GM19239 (cell line): ENCODE measurements at places on chromosomes 1 and 21.

GRCh38 chr1:59605761-59606160 lies 209.0 kb upstream of the HOOK1 start:
- no peak for DNase-seq

GRCh38 chr1:181801617-181802016 lies 259.9 kb downstream of the ZNF648 start:
- no peak for DNase-seq

- DNase-seq = no peak
These were observed 6.9 kb downstream of the CAMK1G start for GRCh38 chr1:209590405-209590804.

DNA sequence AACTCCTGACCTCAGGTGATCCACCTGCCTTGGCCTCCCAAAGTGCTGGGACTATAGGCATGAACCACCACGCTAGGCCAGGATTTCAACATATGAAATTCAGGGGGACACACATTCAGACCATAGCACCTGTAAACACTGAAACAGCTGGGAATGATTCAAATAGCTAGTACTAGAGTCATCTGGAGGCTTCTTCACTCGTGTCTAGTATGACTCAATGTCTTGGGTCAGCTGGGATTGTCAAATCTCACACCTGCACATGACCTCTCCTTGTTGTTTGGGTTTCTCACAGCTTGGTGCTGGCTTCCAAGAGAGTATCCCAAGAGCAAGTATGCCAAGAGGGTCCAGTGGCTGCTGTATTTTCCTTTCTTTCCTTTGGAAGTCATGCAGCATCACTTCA lies 75.1 kb downstream of the PGM1 start:
- no peak for DNase-seq

- no peak for DNase-seq
These were observed 15.1 kb upstream of the FMO1 start for GRCh38 chr1:171233183-171233582.

GRCh38 chr1:116692879-116693278 lies 25.3 kb upstream of the IGSF3 start:
- no peak for DNase-seq

GRCh38 chr21:29704719-29705118 lies 235.1 kb downstream of the GRIK1 start:
- DNase-seq = no peak

- no peak for DNase-seq
These were observed 100.4 kb downstream of the MRPL37 start for GRCh38 chr1:54300401-54300800.

GRCh38 chr1:200337410-200337809 lies 72.4 kb downstream of the ZNF281 start:
- DNase-seq = no peak

- DNase-seq = no peak
These were observed 14.0 kb downstream of the GTF2B start for GRCh38 chr1:88877382-88877825.

DNA sequence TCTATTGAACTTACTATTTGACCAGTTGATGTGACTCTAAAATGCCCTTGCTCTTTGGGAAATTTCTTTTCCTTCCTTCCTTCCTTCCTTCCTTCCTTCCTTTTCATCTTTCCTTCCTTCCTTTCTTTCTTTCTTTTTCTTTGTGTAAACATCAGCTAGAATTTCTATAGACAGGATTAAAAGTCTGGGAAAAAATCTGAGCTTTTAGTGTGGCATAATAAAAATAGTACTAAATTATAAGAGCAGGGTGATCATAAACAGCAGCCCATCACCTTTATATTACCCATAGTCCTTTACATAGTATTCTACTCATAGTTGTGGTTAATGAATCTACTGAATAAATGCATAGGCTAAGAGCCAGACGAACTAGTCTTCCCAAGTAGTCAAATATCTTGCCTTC lies 281.0 kb upstream of the DAB1 start:
- no peak for DNase-seq

GRCh38 chr1:225642177-225642576 lies 10.7 kb downstream of the ENAH start:
- DNase-seq = no peak

DNA sequence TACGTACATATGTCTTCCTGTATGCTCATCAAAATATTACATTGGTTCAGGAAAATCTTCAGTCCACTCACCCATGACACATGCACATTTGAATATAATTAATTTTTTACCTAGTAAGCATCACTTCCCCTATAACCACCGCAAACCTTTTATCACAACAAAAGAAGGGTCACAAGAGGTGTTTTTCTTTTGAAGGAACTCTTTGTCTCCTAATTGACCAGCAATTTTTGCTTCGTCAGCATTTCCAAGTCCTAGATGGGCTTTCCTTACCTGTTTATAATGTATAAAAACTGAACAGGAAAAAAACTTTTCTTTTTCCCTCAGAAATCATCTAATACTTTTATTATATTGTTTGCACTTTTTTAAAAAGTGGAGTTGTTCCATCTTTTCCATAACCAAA lies 631.3 kb downstream of the PLA2G4A start:
- no peak for DNase-seq

DNA sequence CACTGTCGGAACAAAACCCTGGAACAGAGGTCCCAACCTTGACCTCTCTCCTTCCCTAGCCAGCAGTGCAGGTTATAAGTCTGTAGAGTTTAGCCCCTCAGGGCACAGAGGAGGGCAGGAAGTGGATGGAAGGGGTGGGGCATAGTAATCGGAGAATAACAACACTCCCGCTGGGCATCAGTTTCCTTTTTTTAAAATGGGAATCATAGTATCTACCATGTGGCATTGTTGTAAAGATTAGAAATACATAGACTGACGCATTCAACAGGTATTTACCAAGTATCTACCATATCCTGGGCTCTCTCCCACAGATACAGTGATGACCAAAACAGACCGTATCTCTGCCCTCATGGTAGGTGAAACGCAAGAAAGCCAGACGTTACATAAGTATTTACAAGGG lies 24.9 kb upstream of the ATF3 start:
- DNase-seq = no peak

- no peak for DNase-seq
These were observed 25.6 kb downstream of the RGS1 start for GRCh38 chr1:192601143-192601542.

GRCh38 chr1:205186191-205186590 lies 25.3 kb downstream of the DSTYK start:
- no peak for DNase-seq

DNA sequence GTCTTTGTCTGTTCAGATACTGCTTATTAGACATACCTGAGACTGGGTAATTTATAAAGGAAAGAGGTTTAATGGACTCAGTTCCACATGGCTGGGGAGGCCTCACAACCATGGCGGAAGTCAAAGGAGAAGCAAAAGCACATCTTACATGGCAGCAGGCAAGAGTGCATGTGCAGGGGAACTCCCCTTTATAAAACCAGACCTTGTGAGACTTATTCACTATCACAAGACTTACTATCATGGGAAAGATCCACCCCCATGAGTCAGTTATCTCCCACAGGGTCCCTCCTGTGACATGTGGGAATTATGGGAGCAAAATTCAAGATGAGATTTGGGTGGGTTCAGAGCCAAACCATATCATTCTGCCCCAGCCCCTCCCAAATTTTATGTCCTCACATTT lies 7.1 kb upstream of the PSMA5 start:
- DNase-seq = no peak

DNA sequence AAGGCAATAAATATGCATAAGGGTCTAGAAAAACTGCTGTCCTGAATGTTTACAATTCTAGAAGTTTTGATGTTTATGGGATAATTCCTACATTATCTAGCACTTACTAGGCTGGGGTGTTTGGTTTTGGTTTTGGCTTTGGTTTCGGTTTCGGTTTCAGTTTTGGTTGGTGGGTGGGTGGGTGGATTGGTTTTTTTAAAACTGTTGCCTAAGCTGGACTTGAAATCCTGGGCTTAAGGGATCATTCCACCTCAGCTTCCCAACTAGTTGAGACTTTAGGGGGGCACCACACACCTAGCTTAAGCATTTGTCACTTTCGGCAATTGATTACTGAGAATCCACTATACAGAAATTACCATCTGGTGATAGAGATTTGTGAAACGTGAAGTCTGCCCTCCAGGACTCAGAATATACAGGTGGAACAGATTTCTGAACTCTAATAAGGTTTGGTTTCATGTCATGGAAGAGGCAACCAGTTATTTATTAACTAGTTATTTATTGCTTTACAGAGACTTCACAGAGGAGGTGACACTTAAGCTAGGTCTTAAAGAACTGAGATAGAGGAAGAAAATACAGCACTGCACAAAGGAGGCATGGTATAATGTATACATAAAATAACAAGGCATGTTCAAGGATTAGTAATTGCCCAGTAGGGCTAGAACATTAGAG lies 69.6 kb downstream of the PIK3R3 start:
- no peak for DNase-seq

DNA sequence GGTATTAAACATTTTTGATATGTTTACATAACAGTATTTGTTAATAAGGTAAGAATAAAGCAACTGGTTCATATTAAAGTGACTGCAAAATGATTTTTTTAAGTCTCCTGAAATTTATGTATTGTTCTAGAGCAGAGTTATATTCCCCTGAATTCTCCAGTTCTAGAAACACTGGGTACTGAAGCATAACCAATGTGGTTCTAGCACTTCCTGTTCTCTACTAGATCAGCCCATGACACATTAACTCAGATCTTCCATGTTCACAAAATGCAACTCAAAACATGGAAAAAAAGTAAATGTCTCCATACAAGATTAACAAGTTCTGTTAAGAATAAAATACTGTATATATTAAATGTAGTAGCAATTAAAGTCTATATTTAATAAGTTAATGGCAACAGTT lies 3.9 kb downstream of the NEGR1 start:
- no peak for DNase-seq

DNA sequence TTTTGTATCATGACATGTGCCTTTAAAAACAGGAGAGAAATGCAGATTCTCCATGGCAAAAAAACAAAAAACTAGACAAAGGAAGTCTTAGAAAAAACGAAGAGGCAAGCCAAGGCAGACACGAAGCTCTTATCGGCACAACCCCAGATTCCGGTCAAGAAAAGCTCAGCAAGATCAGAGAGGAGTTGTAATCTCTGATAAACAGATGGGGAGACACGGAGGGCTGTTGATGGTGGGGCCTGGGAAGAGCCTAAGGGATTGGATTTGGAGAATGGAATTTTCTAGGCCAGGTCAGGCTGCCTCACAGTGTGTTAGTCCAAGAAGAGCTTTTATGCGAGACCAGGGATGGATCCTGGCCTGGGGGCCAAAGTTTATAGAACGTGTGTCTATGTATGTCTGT lies 96.2 kb upstream of the AKT3 start:
- DNase-seq = no peak

GRCh38 chr1:12420171-12420570 lies 190.3 kb downstream of the VPS13D start:
- no peak for DNase-seq

DNA sequence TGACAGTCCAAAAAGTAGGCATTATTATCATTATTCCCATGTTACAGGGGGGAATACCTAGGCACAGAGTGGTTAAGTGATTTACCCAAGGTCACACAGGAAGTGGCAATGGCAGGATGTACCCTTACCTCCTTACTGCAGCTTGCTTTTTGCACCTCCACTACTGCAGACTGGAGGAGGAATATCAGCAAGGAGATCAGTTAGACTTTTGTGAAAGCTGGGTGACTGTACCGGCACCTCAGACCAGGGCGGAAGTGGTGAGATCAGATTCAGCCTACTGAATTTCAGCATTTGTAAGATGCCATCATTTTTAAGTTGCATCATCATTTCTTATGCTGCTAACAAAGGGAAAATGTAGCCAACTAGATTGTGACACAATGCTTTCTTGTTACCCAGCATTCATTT lies 4.5 kb downstream of the ADARB1 start:
- no peak for DNase-seq
